ENCODE measurements at places on chromosomes 1 and 21.

DNA sequence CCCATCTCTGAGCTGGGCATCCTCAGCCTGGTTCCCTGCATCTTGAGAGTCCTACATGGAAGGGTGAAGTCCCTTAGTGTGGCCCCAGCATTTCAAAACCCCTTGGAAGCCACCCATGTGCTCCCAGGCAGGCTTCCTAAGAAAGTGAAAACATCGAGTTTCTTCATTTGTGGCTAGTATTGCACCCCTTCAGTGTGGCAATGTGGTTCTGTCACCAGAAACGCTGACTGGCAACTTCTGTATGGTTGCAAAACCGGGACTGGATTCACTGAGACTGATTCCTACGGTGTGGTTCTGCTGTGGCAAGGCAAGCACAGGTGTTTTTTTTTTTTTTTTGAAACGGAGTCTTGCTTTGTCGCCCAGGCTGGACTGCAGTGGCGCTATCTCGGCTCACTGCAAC, 9.0 kb upstream of the IFNGR2 start:
- no peak for DNase-seq

- DNase-seq, result no peak
Measured at GRCh38 chr1:177615251-177615650, 354.6 kb downstream of the SEC16B start.

DNA sequence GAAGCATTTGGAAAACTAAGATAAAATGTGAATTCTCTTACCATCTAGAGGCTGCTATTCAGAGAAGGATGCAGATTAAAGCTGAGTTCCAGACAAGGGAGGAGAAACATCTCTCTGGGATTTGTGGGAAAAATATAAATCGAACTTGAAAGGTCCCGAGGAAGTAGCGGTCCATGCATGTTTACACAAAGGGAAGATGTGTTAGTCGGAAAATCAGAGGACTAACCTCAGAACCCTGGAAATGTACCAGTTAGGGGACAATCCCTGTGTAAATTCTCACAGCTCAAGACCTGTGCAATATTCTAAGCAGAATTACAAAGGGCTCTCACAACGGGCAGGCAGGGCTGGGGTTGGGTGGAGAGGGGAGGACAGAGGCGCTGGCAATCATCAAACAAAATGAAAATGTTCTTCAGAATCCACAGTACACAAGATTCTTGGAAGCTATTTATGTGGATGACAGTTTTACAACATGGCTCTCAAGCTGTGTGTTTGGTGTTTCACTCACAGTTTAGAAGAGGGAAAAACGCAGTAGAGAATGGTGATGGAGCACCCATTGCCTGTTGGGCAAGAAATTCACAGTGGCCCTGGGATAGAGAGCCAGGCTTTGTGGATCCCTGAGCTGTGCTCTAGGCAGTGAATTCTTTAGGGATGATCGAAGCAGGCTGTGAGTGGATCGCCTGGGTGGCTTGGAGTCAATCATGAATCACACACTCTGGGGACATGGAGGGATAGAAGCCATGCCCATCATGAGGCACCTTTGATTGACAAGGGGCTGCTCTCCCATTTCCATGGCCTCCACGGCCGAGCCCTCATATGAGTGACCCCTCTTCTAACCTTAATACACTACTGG, 47.6 kb downstream of the KCNJ6 start:
- no peak for DNase-seq

DNA sequence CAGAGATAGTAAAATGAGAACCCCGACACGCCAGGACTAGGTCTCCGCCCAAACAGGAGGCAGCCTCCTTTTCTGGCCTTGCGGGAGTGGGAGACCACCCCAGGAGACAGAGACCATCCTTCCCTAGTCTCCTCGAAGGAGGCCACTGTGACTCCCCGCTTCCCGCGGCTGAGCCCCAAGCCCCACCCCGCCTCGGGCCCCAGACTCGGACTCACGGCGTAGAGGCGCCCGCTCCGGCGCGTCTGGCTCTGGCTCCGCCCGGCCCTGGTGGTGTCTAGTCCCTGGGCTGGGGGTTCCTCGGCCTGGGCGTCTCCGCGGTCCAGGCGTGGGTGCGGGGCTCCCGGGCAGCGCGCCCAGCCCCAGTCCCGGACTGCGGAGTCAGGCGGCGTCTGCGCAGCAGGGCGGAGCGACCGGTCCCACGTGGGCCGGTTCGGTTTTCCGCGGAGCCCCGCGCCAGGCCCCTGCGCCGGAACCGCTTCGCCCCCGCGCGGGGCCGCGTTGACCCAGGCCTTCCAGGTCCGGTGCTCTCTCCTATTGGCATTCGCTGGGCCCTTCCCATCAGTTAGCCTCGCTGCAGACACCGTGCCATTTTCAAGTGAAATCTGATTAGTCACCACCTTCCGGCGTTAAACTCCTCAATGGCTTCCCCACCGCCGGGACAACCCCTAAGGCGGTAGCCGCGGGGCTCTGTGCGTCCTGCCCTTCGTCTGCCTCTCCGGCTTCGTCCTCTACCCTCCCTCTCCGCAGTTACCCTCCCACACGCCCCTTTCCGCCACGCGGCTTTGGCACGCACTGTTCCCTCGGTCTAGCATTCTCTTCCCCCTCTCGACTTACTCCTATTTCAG, at the start of gene C1orf216:
TSS of gene C1orf216 (minus strand) at position 393 of the 845 bp plus-strand sequence. CDS start 2,563 bp downstream, outside the sequence.
- peak; percentile 26 for DNase-seq

- DNase-seq, result no peak
Measured at GRCh38 chr1:51100264-51100880, 1.7 kb upstream of the C1orf185 start.

DNA sequence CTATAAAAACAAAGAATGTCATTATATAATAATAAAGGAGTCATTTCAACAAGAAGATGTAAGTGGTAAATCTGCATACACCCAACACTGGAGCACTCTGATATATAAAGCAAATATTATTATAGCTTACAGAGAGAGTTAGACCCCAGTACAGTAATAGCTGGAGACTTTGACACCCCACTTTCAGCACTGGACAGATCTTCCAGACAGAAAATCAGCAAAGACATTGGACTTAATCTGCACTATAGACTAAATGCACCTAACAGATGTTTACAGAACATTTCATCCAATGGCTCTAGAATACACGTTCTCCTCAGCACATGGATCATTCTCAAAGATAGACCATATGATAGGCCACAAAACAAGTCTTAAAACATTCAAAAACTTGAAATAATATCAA, 20.0 kb upstream of the KCNH1 start:
- no peak for DNase-seq
